ENCODE measurements at places on chromosomes 1 and 21.
A peak's percentile ranks its signal among the peaks of the same experiment; 100 is the strongest.

DNA sequence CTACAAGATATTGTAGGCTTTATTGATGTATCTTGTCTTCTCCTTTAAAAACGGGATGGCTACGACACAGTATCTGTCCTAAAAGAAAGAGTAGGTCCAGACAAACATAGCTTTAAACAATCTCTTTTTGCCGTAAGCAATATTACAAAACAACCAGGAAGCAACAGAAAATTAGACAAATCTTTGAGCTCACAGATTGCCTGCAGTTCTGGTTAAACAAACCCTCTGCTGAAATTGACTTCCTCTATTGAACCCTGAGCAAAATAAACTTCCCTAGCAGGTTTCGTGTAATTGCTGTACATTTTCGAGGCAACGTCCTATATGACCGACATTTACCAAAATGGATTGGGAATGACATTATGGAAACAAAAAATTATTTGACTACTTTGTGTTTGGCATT lies 50.6 kb downstream of the CHML start:
- no peak for DNase-seq

DNA sequence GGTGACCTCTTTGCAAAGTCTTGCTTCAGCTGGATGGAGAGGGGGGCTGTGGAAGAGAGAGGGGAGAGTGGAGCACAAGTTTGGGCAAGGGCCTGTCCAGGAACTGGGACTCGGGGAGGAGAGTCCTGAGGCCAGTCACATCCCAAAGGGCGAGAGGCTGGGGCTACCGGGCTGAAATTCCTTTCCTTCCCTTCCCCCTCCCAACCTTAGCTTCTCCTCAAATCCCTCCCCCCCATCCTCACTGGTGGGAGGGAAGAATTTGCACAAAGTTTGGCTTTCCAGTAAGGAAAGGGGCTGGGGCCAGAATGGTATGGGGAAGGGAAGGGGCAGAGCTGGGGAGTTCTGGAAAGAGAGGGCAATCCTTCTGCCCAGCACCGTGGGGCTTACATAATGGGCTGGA lies 854 bp downstream of the CNTN2 start:
- no peak for DNase-seq

- no peak for DNase-seq
Measured at GRCh38 chr1:116460261-116460660, 87.2 kb downstream of the ATP1A1 start.

- DNase-seq: no peak
Measured at GRCh38 chr1:14062669-14063068, 362.7 kb downstream of the PRDM2 start.

- no peak for DNase-seq
Measured at GRCh38 chr1:14487671-14488070, 110.8 kb upstream of the KAZN start.

DNA sequence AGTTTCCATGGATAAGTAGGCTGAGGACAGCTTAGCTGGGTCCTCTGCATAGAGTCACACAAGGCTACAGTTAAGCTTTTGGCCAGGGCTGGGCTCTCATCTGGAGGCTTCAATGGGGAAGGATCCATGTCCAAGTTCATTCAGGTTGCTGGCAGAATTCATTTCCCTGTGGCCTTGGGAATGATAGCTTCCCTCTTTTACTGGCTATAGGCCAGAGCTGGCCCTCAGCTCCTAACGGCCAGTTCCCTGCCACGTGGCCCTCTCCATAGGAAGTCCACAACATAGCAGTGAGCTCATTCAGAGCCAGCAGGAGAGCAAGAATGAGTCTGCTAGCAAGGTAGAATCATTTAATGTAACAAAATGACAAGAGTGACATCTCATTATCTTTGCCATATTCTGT lies 15.1 kb upstream of the PODN start:
- no peak for DNase-seq

DNA sequence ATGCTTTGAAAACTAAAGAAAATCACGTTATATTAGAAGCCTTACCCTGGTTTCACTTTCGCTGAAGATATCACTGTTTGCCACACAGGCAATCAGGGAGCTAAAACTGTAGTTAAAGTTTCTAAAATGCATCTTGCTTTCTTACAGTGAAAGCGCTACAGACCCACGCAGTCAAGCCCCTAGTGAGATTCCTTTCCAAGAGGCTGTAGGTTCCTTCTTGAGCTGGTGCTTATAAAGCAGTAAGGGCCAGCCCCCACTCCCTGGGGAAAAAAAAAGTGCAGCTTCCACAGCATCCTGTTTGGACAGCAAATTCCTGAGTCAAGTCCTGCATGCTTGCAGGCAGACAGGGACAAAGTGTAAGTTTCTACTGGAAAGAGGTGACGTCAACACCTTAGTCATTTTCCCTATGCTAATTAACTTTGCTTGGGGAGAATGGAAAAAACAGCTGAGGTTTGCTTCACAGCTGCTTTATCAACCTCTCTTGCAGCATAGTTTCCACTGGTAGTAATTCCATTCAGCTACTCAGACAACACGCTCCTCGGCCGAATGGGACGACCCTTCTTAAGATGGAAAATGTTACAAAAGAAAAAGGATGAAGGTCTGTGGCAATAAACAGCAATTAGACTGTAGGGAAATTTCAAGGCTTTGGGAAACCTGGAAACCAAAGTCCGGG lies 14.7 kb upstream of the KCNE1 start:
- no peak for DNase-seq

DNA sequence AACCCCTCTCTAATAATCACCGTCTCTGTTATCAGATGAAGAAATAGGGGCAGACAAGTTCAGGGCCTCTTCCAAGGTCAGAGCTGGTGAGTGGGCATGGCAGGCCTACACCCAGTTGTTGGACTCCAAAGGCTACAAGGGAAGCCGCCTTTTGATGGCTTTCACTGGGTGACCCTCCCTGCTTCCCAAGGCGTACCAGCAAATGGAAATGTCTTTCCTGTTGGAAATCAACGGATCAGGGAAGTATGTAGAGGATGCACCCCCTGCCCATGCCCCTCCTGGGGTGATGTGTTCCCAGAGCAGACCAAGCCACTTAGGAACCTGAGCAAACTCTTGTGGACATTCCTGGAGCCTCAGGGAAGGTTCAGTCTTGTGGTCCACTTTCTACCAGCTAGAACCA lies 47.4 kb downstream of the LGR6 start:
- DNase-seq: peak; percentile 28

DNA sequence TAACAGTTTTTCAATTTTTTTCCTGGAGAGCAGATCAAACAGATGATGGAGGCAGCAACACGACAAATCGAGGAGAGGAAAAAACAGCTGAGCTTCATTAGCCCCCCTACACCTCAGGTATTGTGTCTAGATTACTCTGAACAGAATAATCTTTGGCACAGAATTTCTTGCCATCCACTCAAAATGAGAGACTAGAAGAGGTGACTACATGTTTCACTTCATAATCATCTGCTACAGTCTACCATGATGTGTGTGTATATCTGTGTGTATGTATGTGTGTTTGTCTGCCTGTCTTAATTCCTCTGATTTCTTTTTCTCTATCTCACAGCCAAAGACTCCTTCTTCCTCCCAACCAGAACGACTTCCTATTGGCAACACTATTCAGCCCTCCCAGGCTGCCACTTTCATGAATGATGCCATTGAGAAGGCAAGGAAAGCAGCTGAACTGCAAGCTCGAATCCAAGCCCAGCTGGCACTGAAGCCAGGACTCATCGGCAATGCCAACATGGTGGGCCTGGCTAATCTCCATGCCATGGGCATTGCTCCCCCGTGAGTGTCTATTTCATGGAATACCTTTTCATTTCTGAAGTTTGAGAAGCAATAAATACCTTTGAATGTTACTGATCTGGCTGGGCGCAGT lies 11.4 kb downstream of the PRPF3 start:
- DNase-seq: peak; percentile 45

DNA sequence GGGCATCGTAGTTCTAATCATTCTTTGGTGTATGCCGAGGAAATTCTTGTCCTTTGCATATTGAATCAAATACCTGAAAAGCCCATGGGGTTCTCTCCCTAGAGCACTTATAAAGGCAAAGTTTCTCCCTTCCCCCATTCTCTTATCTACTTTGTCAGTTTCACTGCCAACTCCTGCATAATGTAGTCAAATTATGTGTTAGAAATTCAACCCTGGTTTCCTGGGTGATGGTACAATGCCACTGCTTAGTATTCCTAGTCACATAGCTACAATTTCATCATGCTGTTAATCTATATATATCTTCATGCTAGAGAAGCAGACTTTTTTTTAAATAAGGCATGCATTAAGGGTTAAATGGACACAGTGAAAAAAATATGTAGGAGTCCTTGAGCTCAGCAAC lies 119.0 kb downstream of the PDE4B start:
- DNase-seq: no peak

DNA sequence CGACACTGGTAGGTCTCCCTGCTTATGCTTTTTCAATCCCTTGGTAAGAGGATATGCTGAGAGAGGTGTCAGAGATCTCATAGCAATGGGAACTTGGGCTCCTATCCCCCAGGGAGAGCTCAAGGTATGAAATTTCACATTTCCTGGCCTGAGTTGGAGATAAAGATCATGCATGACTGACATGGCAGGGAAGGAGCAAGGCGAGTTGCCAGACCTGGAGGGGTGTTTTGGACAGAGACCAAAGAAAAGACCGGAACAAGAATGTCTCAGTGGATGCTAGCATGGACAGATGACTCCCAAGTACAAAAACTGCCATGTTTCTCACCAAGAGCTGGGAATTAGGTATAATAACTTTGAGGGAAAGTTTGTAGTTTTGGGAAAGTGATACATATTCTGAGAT lies 334.1 kb upstream of the B3GALT2 start:
- no peak for DNase-seq

GRCh38 chr1:79259390-79260336 lies 253.1 kb upstream of the ADGRL4 start:
- no peak for DNase-seq

GRCh38 chr1:2379733-2380404 lies 11.5 kb downstream of the MORN1 start:
- DNase-seq: no peak
